ENCODE measurements at places on chromosomes 3 and 15.
A peak's percentile ranks its signal among the peaks of the same experiment; 100 is the strongest.

GRCh38 chr3:23728601-23729117 is 77.1 kb upstream of the UBE2E1 start:
- no peak for DNase-seq

DNA sequence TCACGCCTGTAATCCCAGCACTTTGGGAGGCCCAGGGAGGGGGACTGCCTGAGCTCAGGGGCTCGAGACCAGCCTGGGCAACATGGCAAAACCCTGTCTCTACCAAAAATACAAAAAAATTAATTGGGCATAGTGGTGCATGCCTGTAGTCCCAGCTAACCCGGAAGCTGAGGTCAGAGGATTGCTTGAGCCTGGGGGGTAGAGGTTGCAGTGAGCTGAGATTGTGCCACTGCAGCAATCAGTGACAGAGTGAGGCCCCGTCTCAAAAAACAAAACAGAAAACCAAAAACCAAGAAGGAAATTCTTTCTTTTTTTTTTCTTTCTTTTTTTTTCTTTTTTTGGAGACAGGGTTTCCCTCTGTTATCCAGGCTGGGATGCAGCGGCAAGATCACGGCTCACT is 3.5 kb downstream of the SPATA12 start:
- DNase-seq: no peak

DNA sequence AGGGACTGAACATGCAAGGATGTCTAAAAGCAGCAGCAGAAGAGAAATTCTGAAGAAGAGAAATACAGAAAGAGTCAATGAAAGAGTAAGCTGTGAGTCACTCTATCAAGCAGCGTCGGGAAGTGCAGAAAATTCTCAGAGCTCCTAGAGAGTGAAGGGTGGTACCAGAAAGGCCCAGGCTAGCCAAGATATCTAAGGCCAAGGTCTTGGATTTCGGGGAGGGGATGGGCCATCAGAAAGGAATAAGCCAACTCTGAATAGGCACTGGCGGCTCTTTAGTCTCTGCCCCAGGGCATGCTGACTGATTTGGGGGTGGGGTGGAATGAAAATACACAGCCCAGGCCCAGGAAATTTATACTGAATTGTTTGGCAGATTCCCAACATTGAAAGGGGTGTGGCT is 70.8 kb downstream of the GPR156 start:
- no peak for DNase-seq

- DNase-seq: no peak
Observed at GRCh38 chr3:88584451-88584850, 434.7 kb downstream of the C3orf38 start.

GRCh38 chr15:95417761-95418160 is 912.7 kb upstream of the NR2F2 start:
- DNase-seq: no peak

DNA sequence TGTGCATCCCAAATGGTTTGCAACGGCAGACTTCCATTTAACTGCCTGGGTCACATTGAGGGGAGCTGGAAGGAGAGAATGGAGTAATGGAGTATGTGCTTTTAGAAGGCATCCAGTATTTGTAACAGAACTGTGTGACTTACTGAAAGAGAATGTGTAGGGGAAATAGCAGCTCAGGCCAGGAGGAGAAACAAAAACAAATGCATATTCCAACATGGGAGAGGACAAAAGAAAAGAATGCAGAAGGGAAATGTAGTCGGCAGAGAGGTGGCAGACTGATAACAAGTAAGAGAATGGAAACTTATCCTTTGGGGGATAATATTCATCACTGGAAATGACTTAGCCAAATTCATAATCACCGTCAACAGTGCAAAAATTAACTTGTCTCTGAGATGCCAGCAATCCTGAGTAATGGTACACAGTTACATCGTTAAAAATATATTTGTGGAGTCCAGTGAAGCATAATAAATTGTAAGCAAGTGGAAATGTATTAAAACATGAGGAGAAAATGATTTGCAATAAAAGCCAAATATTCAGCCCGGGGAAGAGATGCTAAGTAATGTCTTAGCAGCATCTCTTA is 294.9 kb upstream of the SGO1 start:
- peak; percentile 46 for DNase-seq

GRCh38 chr3:29274667-29275066 is 6.2 kb upstream of the RBMS3 start:
- no peak for DNase-seq

Measured in astrocyte of the spinal cord (primary cell).